ENCODE measurements at places on chromosomes 2 and 18.

DNA sequence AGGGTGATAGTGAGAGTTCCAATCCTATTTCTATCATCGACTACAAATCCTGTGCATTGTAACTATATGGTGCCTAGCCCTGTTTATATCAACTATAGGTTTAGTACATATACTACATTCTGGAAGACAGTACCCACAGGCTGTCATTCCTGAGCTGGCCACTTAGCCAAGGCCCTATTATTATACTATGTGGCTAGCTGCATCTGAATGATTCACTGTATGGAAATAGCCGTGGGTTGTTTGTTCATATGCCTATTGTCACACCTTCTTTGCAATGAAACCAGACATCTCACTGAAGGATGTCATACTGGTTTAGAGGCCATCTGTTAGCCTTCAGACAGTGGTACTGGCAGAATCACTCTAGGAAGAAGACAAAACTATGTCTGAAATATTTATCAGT, 62.3 kb upstream of the FSIP2 start:
- DNase-seq, result no peak

DNA sequence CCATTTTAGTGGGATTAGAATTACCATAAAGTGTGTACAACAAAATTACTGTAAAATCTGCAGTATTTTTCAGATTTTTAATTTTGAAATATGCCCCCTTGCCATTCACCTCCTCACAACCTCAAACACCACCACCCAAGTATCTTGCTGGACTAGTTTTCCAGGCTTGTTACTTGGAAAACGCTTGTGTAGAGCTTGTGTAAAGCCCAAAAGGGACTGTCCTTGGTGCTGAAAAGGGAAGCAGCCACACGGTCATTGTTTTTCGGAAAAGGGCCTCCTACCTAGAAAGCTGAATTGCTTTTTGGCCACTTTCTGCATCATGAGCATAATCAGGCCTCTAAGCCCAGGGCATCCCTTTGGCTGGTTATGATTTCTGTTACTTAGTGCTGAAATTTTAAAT, 563.4 kb downstream of the LRRTM4 start:
- no peak for DNase-seq

- DNase-seq, result no peak
Observed at GRCh38 chr2:189870381-189871085, 86.3 kb downstream of the PMS1 start.

DNA sequence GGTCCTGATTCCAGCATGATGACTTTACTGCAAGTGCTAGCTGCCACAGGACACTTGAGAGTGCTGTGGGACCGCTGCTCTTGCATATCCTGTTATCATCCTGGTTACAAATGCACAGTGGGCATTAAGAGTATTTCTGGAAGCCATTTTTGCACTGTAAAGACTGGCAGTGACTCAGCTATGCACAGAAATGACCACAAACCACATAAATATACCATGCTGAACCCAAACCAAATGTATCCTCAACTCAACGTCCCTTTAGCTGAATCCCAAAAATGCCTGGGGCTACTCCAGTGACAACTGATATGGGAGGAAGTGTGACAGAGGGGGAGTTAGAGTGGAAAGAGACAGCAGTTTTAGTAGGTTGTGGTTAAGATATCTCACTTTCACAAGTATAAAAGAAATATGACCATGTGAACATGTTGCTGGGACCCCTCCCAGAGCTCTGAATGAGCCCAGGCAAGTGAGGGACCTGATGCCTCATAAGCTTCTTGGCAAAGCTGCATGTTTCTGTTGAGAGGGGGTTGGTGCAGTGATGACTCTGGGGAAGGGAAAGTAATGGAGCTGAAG, 37.3 kb downstream of the RHBDD1 start:
- DNase-seq, result no peak

DNA sequence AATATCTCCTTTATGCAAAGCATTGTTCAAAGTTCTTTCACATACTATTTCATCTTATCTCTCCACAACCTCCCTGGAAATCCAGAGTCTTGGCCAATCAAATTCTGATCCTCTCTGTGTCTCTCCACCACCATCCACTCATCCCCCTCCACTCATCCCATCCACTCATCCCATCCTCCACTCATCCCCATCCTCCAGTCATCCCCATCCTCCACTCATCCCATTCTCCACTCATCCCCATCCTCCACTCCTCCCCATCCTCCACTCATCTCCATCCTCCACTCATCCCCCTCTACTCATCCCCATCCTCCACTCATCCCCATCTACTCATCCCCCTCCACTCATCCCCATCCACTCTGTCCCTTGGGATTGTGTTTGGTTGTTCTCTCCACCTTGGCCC, 101.1 kb downstream of the BCL2 start:
- no peak for DNase-seq

- DNase-seq, result no peak
Observed at GRCh38 chr18:74825460-74825859, 227.8 kb downstream of the ZNF407 start.

DNA sequence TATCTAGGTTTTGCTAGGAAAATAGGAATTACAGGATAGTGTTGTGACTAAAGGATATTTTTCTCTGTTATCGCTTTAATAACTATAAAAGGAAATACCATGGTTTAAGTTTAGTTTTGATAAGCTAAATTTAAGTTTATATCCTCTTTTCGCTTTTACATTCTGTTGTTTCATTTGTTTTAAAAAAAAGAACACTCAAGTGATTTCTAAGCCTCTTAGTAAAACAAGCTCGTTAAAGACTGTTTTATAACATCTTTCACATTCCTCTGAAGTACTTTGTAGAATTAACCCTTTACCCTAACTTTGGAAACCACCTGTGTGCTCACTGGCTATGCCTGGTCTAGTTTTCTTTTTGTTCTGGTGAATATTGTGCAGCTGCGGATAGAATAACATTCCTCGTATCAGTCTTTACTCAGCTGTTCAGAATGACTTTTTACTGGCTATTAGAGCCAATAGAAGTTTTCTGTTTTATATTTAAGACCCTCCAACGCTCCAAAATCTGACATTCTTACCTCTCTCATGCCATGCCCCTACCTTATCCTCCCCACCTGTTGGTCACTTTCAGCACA, 183.1 kb downstream of the PTPRM start:
- no peak for DNase-seq

DNA sequence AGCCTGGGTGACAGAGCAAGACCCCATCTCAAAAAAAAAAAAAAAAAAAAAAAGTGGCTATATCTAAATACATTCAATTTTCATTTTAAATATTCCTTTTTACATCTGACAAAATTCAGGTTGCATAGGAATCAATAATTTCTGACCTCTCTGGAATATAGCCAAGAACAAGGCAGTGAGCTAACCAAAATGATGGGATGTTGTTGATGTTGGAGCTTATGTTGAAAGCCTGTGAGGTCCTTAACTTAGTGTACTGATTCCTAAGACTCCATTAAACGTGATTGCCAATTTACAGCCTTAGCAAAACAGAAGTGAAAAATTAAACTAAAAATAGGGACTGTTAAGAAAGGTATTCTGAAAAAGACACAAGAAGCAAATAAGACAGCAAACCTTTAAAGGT, 109.6 kb downstream of the MEP1B start:
- no peak for DNase-seq

DNA sequence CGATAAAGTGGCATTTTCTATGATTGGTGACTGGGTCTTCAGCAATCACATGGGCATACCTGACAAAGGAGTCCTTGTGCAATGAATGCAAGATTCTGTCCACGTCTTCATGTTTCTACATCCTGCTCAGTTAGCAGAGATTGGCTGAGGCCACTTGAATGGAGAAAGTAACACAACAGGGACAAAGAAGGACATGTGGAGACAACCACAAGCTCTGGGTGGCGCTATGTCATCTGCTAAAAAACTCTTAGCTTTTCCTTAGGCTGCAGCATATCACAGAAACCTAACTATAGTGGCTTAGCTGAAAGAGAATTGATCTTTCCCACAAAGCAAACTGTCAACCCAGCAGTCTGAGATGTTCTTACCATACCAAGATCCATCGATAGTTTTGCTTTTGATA, 1109.7 kb downstream of the SOCS6 start:
- peak; percentile 2 for DNase-seq

DNA sequence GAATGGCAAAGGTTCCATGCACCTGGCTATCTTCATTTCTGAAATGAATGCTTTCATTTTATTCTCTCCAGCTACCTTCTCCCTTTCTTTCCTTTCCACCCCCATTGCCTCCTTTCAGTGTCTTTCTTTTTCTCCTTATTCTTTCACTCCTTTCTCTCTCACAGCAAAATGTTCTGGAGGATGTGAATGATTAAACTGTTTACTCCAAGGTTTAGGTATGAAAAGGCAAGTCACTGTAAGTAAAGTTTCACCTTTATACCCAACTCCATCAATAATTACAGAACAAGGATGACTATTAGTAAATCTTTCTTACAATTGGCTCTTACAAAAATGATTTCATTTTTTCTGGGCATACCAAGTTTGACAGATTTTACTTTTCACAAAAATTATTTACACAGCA, 4.3 kb downstream of the PAX8 start:
- no peak for DNase-seq

- DNase-seq, result no peak
Observed at GRCh38 chr18:73007195-73007914, 139.6 kb upstream of the NETO1 start.

DNA sequence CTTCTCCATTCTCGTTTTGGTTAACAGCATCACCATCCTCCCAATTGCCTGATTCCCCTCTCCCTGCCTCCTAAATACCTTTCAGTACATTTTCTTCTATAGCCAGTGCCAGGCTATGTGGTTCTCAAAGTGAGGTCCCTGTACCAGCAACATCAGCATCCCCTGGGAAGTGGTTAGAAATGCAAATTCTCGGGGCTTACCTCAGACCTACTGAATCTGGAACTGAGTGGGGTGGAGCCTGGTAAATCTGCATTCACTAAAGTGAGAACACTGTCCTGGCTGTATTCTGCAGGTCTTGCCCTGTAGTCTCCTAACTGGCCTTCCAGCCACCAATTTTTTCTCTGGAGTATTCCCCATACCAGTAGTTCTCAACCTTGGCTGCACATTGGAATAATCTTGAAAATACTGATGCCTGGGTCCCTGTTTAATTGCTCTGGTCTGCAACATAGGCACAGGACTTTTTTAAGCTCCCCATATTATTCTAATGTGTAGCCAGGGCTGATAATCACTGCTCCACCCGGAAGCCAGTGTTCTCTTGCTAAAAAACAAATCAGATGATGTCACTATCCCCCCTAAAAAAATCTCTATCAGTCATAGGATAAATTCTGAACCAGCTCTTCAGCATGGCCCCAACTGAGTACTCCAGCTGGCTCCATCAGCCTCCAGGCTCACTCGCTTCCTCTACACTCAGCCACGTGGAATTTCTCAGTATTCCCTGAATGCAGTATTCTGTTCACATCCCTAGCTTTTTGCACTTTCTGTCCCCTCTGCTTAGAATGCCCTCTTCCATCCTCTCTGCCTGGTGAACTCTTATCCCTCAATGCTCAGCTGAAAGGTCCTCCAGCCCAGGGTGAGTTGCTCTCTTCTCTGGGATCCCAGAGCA, 98.4 kb downstream of the CDK15 start:
- no peak for DNase-seq

DNA sequence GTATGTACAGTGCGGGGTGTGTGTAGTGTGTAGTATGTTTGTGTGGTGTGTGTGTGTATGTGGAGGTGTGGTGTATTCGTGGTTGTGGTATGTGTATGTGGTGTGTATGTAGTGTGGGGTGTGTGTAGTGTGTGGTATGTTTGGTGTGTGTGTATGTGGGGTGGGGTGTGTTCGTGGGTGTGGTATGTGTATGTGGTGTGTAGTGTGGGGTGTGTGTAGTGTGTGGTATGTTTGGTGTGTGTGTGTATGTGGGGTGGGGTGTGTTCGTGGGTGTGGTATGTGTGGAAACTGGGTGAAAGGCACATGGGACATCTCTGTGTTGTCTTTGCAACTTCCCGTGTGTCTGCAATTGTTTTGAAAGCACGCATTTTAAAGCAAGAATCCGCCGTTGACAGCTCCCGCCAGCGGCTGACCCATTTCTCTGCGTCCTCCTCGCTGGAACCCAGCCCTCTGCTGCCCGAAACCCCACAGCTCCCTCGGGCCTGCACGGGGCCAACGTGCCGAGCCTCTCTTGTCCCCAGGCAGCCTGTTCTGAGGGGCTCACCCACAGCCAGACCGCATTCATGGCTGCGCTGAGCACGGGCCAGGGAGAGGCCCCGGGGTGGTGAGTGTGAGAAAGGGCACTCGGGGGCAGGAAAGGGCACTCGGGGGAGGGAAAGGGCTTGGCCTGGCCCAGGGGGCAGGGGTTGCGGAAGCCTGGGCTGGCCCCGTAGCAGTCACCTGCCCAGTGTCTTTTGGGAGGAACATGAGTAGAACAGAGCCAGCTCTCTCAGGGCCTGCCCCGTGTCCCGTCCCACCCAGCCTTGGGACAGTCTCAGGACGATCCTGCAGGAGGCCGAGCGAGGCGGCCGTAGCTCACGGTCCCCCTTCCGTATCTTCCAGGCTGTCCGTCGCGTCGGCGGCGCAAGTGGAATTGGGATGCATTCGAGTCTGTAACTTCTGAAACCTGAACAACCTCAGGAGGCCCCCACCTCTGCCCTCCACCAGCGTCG, 61.4 kb downstream of the TWIST2 start:
- no peak for DNase-seq

DNA sequence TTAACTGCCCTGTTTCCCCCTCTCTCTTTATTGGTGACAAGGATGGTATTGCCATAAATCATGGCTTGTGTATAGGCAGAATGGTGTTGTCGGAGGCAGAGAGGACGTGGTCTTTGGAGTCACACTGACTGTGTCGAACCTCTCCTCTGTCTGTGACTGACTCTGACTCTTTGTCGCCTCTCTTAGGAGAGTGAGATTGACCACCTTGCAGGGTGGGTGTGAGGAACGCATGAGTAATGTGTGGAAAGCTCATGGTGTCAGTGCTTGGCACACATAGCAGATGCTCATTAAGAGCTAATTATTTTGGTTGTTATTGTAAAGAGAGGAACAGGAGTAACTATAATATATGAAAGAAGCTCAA, 145.6 kb downstream of the TTC27 start:
- no peak for DNase-seq

DNA sequence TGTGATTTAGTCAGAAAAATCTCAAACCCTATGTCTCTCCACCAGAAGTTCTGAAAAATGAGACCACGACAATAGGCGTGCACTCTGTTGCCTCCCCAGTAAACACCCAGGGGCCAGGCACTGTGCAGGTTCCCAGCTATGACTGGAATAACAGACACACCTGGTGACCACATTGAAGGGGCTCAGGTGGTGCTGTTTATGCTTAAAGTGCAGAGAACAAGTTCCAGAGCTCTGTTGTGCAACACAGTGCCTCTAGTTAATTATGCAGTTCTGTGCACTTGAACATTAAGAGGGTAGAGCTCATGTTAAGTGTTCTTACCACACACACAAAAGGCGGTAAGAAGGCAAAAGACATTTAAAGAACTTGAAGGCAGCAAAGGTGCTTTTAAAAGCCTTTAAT, 52.6 kb upstream of the AFF3 start:
- DNase-seq, result no peak

GRCh38 chr2:170512266-170512665, 202.9 kb upstream of the SP5 start:
- DNase-seq, result no peak

DNA sequence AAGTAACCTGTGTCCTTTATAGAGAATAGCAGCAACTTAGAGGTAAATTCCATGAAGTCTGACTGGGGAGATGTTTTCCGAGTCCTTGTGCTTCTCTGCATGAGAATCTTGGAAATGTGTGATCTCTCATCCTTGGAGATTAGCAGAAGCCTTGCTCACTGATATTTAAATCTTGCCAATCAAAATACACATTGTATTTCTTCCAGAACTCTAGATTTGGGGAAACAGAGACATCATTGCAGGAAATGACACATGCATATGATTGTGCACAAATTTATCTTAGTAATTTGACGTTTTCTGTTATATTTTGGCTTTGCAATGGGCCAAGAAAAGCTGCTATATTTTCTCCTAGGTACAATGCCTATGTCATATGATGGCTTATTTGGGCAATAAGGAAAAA, 182.6 kb downstream of the ZNF804A start:
- DNase-seq, result no peak

- DNase-seq, result no peak
Observed at GRCh38 chr18:26460449-26461091, 87.8 kb downstream of the KCTD1 start.

All from SK-N-SH (cell line).